Activated naive CD8-positive, alpha-beta T cell treated with anti-CD3 and anti-CD28 coated beads, Interleukin-2, amount 10 ng/mL, durations not matched to agents 7 days and 5 days (primary cell): ENCODE measurements at places on chromosomes 3 and 15.

DNA sequence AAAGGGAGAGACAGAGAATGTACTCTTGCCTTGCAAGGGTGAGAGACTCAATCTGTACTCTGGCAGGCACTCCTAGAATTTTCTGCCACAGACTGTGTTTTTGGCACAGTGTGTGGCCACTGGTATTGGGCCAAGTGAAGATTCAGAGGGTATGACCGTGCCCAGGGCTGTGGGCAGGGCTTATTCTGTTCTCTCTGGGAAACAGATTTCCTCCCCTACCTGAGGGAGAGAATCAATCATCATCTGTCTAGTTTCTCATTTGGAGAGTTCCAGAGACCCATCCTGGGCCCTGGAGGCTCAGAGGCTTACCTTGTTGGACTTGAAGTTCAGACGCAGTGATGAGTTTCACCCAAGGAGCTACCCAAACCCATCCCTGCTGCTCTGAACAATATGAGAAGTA lies 28.2 kb downstream of the CSTA start:
- DNase-seq: no peak

GRCh38 chr3:192022412-192022811 lies 561.4 kb downstream of the PYDC2 start:
- no peak for DNase-seq

DNA sequence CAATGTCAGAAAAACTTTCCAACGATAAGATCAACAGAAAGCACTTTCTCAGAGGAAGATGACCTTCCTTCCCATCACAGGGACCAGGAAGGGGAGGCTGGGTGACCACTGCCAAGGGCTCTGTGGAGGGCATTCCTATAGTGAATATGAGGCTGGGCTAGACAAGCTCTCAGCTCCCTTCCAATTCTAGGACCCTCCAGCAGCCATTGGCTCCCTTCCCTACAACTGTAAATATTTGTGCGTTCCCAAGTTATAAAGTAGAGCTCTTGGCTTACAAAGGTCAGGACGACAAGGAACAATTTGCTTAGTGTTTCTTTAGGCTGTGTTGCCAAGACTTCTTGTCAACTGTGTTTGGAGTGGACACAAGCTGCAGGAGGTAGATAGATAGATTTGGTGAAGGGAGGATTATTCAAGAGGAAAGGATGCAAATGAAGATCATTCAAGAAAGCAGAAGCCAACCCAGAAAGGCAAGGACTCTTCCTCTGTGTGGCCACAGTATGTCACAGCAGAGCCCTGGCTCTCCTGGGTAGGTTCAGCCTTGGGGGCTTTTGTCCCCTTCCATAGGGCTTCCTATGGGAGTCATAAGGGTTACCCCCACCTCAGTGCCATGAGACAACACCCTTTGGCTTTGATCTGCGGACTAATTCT lies 223.6 kb upstream of the TLE3 start:
- DNase-seq: no peak

DNA sequence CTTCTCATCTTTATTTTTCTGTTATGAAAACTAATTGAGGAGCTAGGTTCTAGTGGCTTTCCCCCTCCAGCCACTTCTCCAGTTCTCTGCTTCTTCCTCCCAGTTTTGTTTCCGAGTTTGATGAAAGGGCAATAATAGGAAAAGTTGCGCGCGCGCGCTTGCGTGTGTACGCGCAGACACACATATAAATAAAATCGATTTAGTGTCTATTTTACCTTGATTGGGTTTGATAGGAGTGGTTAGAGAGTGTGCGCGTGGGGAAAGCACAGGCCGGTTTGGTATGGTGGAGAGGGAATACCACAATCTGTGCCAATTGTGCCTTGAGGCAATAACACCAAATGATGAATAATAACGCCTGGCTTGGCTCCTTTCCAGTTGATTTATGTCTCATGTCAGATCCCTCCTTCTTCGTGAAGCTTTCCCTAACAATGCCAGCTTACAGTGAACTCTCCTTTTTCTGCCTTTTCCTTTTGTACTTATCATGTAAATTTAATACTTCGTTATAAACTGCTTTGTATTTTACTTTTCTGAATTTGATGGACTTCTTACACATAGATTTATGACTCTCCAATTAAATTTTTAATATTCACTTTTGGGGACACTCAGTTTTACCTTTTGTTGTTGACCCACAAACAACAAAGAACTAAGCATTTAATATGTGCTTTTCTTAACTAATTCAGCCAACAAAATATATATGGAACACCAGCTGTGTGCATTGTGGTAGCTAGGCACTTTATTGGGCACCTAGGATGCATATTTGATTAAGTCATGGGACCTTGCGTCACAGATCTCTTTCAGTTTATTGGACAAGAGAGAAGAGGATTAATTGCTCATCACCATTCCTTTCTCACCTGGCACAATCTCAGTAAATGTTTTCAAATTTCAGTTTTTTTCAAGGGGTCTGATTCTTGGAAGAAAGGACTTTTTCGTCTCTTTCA lies 1.7 kb downstream of the TIPARP start:
- no peak for DNase-seq

GRCh38 chr3:143337387-143337786 lies 217.8 kb downstream of the CHST2 start:
- no peak for DNase-seq

GRCh38 chr3:123948449-123948848 lies 12.6 kb downstream of the CCDC14 start:
- no peak for DNase-seq

- DNase-seq: no peak
Observed at GRCh38 chr3:54785976-54786375, 141.9 kb downstream of the LRTM1 start.

GRCh38 chr3:43908456-43908855 lies 217.7 kb downstream of the ABHD5 start:
- DNase-seq: no peak

DNA sequence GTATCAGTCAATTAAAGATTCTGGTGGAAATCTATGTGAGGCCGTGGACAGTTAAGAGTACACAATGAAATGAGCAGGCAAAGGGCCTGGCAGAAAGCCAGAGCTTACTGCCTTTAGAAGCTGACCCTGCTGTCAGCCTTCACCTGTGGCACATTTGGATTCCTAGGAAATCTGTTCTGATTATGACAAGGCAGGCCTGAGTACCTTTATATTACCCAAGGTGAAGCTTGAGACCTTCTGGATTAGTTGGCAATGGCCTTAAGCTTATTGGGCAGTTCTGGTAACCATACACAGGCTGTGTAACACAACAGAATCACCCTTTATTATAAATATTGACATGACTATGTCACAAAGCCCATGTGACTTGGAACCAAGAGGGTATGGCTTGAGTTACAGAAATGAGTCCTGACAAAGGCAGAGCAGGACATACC lies 43.2 kb downstream of the NBEAL2 start:
- DNase-seq: no peak

- DNase-seq: no peak
Observed at GRCh38 chr3:105539897-105540296, 173.2 kb downstream of the ALCAM start.

- DNase-seq: no peak
Observed at GRCh38 chr3:138234401-138235179, 47.5 kb downstream of the ARMC8 start.

DNA sequence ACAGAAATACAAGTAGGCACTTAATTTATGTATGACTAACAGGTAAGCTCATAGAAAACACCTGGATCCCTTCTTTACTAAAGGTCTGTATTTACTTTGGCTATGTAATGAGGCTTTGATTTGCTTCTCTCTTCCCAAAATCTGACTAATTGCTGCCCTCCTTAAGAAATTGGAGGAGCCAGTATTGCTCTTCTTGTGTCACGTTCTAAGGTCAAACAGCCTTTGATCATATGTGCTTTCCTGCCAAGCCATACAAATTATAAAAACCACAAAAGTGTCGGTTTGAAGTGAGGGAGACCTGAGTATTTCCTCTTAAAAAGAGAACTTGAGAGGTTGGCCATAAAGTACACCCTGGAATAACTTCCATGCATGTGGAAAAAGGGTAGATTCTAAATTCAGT lies 112.1 kb upstream of the MB21D2 start:
- no peak for DNase-seq

DNA sequence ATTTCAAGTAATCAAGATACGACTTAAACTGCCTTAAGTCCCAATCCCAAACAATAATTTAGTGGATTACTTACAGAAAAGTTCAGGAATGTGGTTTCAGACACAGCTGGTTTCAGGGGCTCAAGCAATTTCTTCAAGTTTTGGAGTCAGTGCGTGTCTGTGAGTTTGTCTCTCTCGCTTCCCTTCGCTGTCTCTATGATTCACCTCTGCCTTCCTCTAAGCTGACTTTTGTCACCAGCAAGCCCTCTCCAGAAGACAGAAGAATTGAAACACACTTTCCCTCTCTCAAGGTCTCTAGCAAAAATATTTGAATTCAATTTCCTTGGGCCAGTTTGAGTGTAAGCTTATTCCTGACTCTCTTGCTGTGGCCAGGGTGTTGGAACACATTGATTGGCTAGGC lies 392.4 kb downstream of the EDEM1 start:
- no peak for DNase-seq

GRCh38 chr3:31525532-31525931 lies 7.2 kb upstream of the STT3B start:
- DNase-seq: no peak

DNA sequence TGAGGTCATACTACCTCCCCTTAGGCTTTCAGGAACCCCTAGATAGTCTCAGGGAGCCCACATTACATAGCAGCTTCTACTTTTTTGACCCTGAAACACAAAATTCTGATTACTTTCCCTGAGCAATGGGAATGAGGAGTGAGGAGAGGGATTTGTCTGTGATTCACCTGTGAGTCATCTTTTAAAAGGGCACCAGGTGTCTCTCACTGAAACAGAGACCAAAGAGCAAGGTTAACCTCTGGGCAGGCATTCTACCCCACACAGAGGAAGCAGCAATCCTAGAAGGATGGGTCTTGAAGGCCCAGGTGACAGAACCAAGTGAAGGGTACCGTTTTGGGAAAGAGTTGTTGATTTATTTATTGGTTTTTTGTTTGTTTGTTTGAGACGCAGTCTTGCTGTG lies 31.1 kb upstream of the UBE2E2 start:
- no peak for DNase-seq

DNA sequence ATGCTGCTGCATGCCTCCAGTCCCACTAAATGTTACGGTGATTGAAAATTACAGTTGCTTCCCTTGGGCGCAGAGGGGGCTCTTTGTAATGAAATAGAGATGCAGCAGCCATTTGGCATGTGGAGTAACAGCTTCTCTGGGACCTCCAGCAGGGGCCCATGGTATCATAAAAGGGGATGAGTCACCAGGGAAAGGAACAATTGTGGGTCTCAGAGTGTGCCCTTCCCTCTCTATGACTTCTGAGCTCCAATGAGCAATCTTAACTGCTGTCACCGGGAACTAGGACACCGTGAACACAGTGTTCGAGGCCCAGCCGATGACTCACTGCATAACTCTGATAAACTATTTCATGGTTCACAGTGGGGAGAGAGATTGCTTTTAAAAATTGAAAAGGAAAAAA lies 164.8 kb upstream of the NUDT16 start:
- no peak for DNase-seq

GRCh38 chr3:189636048-189636447 lies 4.9 kb downstream of the TP63 start:
- no peak for DNase-seq

- no peak for DNase-seq
Observed at GRCh38 chr3:189710620-189711402, 79.6 kb downstream of the TP63 start.

DNA sequence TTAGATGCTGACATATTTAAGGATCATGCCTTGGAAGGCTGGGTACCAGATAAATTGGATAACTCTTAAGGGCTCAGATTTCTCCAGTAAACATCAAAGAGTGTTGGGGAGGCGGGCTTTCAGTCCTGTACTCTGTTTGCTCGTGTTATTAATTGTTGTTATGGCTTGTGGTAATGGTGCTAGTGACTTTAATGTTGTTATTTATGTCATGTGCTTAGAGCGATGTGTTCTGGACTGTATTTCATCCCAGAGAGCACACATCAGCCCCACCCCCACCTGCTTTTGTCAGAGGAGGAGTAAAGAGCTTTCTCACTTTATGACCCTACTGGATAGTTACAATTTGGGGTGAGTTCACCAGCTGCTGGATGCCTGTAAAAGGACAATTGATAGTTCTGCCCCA lies 386.3 kb downstream of the EPHB1 start:
- no peak for DNase-seq

GRCh38 chr3:112351036-112351435 lies 18.1 kb downstream of the CD200 start:
- no peak for DNase-seq

DNA sequence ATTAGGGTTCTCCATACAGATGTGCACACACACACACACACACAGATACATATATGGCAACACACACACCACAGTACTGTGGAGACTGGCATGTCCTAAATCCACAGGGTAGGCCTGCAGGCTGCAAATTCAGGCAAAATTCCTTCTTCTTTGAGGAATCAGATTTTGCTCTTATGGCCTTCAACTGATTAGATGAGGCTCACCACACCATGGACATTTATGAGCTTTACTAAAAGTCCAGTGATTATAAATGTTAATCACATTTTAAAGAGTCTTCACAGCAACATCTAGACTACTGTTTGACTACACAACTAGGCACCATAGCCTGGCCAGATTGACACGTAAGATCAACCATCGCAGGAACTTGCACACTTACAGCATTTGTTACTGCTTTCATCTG lies 140.3 kb upstream of the UBE3A start:
- no peak for DNase-seq

GRCh38 chr15:40892447-40893012 lies 1.7 kb upstream of the VPS18 start:
- no peak for DNase-seq

GRCh38 chr3:149908424-149908957 lies 62.2 kb downstream of the PFN2 start:
- DNase-seq: no peak

- no peak for DNase-seq
Observed at GRCh38 chr3:152426393-152426792, 157.7 kb downstream of the MBNL1 start.

- no peak for DNase-seq
Observed at GRCh38 chr3:70308760-70309159, 3.7 kb downstream of the MDFIC2 start.

GRCh38 chr15:55834331-55834730 lies 91.4 kb upstream of the PRTG start:
- DNase-seq: no peak

DNA sequence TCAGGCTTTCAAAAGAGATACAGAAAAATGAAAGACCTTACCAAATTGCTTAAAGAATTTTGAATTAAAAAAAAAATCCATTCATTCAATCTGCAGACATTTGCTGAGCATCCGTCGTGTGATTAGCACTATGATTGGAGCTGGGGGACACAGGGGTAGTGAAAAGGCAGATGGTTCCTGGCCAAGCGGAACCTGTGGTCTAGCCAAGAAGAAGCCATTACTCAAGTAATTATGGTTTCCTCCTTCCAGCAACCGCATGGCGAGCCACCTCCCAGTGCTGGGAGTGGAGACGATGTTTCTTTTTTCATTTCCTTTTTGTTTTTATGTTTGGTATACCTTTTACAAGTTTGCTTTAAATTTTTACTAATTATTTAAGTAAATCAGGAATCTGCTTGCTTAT lies 140.2 kb downstream of the CACNA2D3 start:
- no peak for DNase-seq

- DNase-seq: no peak
Observed at GRCh38 chr3:126990890-126991289, 8.0 kb downstream of the PLXNA1 start.

- DNase-seq: no peak
Observed at GRCh38 chr15:98347866-98348265, 300.5 kb upstream of the IGF1R start.

- DNase-seq: no peak
Observed at GRCh38 chr15:85859671-85860070, 64.9 kb upstream of the KLHL25 start.
